ENCODE measurements at places on chromosomes 11 and 22. TPM values are rescaled to one million over a fixed set of nuclear protein-coding genes. Genes with fewer than 3 reads are reported as not detected.

DNA sequence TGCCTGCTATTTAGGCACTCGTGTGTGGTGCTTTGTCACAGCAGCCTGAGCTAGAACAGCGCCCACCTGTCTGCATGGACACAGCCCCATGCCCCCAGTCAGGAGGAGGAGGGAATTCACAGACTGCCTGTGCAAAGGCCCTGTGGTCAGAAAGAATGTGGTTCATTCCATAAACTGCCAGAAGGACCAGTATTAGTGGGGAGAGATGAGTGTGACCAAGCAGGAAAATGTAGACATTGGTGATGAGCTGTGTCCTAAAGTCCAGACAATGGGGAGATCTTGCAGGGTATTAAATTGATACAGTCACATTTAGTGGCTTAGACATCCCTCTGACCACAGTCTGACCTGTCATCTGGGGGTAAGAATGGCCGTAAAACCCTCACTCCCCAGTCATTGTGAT is 83.7 kb upstream of the LINC01488 start:
- no peak for DNase-seq

DNA sequence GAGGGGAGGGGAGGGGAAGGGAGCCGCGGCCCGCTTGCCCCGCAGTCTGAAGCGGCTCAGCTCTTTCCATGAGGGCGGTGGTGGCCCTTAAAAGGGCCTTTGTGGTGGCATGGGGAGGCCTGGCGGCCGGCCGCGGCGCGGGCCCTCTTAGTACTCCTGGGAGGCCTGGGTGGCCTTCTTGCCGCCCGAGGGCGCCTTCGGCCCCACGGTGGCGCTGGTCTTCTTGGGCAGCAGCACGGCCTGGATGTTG is 6.9 kb downstream of the DPAGT1 start:
- peak; percentile 59 for DNase-seq

DNA sequence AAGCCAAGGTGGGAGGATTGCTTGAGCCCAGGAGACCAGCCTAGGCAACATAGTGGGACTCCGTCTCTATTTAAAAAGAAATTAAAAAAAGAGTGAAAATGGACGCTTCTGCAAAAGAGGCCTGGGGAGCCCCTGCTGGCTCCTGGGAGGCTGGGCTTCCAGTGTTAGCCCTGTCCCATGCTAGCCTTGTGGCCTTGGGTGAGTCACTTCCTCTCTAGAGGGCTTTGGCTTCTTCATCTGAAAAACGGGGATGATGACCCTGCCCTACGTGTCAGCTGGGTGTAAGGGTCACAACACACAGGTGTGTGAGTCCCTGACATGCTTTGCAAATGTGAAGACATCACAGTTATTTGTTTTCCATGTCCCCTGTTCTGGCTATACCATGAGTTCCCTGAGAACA is 32.8 kb downstream of the FAM227A start:
- DNase-seq, result no peak

The ANKRD49 gene
- total RNA-seq, result 18.8 TPM

The UQCC3 gene
- 7.3 TPM for total RNA-seq

The CNGA4 gene
- not detected for total RNA-seq

Data from thoracic aorta (tissue), 2 donors.